ENCODE measurements at places on chromosomes 16 and 17.

DNA sequence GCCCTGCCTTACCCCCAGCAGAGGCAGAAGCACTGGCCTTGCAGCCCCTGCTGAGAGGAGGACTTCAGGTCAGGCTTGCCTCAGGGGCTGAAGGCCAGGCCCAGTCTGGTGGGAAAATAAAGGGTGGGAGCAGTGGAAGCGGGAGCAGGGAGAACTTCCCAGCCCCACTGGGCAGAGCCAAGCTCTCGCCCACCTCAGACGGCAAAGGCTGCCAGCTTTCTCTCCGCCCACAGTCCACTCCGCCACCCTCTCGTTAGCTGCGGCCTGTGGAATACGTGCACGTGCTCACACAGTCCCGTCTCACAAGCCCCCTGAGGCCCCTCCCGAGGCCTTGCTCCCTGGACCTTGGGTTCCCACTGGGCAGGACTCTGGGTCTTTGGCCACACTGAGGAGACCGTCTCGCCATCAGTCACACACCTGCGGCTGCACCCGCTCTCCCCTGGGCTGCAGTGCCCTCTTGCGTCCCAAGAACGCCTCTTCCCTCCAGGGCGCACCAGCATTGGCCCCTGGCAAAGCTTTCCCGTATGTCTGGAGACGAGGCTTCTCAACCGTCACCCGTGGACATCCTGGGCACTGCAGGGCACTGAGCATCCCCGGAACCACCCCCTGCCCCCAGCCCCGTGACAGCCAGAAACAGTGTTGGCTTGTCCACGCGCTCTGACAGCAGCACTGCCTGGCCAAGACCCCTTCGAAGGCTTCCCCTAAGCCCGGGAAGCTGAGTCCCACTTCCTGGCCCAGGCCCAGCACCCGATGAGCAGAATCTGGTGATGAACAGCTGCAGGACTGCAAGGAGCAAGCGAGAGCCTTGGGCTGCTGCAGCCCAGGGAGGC is 8.3 kb downstream of the MRPL28 start:
- peak; percentile 63 for DNase-seq

- DNase-seq, result no peak
Measured at GRCh38 chr17:3034578-3034920, 28.9 kb downstream of the OR1D5 start.

- no peak for DNase-seq
Measured at GRCh38 chr17:16434662-16435061, 19.3 kb downstream of the TRPV2 start.

- DNase-seq, result no peak
Measured at GRCh38 chr17:63365366-63366240, 80.5 kb downstream of the CYB561 start.

Data from NCI-H510A treated with DMSO at 0.1 percent for 48 hours (cell line).